ENCODE measurements at places on chromosomes 7 and 10.

DNA sequence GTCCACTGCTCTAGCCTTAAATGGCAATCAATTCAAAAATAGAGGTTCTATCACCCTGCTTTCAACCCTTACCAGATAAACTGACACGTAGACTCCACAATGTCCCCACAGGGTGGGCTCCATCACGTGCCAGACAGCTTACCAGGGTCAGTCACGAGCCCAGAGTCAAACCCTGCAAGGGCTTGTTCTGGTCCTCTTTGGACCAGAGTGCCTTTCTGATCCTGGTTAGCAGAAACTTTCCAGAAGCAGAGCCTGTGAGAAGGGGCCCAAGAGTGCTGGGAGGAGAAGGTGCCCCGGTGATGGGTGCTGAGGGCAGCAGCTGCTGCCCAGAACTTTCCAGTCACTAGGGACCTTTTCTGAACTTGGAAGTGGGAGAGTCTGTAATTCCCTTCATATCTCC lies 354 bp upstream of the GIMAP5 start:
- DNase-seq, result no peak

DNA sequence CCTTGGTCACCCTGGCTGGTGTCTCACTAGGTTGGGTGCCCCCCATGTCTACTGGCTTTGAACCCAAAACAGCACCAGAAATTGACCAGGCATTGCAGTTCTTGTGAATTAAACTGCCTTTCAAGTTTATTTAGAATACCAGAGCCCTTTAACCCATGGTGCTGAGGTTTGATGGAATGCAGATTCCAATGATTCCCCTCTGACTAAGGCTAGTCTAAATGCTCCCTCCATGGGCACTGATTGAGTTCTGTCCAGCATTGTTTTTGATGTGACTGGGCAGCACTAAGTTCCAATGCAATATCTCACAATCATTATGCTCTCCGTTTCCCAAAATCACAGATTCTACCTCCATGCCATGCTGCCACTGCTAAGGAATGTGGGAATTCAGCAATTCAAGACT lies 1047.4 kb upstream of the LRRN3 start:
- DNase-seq, result no peak

- no peak for DNase-seq
Observed at GRCh38 chr10:2817940-2818636, 249.3 kb upstream of the PFKP start.

DNA sequence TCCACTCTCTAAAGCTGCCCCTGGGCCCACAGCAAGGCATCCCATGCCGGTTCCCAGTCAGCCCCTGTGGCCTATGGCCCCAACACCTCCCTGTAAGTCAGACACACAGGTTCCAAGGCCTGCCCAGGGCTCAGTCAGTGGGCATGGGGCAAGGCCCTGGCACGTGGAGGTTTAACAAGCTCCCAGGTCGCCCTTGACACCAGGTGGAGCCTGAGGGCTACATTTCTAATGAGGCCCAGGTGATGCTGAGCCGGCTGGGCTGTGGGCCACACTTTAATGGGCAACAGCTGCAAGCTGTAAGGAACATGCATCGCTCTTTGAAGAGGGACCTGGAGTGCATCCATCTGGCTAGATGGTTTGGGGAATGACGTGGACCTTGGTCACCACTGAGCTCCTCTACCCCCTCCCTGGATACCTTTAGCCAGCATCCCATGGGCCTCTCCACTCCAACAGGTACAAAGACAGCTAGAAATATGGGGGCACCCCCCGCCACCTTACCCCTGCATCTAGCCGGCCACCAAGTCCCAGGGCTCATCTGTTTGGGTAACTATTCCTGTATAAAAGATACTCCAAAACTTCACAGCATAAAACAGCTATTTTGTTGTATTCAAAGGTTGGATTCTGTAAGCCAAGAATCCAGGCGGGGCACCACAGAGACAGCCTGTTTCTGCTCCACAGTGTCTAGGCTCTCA lies 122.5 kb downstream of the OAT start:
- DNase-seq, result no peak
